Naive thymus-derived CD8-positive, alpha-beta T cell (primary cell): ENCODE measurements at places on chromosomes 2 and 18. TPM values are rescaled to one million over a fixed set of nuclear protein-coding genes. Genes with fewer than 3 reads are reported as not detected.

- no peak for DNase-seq
Observed at GRCh38 chr2:134324947-134325346, 71.1 kb downstream of the MGAT5 start.

GRCh38 chr18:950882-951495 lies 46.3 kb downstream of the ADCYAP1 start:
- DNase-seq = no peak

SULT1C4 gene
- not detected for polyA plus RNA-seq

SKA1 gene
- 0.84 TPM for polyA plus RNA-seq

DNA sequence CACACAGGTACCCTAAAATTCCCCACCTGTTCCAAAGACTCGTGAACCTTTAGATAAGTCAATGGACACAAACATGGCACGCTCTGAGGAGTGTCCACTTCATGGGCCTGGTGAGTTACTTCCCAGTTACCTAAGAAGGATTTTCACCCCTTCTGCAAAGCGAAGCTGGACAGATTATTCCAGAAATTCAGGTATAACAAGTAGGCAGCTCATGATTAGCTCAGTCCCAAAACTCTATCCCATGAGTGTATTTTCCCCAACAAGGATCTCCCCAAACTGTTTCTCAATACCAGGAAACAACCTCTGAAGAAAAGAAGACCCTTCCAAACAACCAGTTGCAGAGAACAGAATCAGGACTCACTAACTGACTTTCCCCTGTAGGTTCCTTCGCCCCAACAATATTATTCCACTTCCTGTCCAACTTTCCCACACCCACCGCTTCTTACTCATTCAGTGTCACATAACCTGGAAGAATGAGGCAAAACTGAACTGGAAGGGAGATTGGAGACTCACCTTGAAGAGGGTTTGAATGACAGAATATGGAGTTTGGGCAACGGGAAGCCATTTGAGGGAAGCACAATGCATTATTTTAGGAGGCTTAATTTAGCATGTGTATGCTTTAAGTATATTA lies 120.1 kb downstream of the ANTXR1 start:
- no peak for DNase-seq

DNA sequence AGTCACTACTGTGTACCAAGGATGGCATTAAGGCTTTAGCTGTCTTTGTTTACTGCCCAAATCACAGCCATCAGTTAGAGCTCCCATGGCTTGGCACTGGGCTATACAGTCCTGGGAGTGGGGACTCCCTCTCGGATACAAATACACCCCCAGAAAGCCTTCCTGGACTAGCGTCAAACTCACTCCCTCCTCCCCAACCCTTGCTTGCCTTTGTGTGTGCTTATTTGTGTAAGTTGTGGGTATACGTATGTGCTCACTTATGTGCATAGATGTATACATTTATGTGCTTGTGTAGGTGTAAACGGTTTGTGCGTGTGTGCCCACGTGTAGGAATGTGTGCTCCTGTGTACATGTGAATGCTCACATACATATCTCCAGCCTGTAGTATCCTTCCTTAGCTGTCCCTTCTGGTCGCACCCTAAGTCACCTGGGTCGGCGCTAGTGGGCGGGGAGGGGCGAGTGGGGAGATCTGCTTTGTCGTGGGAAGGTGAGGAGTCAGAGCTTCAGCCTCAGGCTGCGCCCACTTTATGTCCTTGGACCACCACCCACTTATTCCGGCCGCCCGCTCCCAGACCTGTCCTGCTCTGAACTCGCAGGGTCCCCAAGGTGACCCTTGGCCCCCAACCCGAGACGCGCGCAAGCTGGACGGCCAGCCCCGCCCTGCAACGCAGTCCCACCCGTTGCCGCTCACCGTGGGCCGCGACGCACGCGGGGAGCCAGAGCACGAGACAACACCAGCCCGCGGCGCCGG lies 461 bp downstream of the PRADC1 start:
- no peak for DNase-seq

DNA sequence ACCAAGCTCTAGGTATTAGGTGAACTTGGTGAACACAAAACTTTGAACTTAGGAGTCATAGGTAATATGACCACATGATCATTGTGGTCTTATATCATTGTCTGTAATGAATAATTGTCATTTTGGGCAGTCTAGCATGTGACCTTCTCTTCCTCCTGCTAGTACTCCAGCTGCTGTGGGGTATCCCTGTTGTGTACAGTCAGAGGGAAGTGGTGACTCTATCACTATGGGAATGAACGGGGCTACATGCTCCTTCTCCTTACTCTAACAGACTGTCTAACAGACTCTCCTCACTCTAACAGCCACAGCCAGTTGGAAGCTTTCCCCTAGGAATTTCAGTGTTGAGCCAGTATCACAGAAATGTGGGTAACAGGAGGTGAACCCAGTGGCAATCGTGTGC lies 68.2 kb upstream of the NEDD4L start:
- DNase-seq = no peak

GRCh38 chr2:101613056-101613704 lies 84.3 kb upstream of the MAP4K4 start:
- DNase-seq = no peak

MEP1B gene
- not detected for polyA plus RNA-seq

GRCh38 chr18:10099539-10100140 lies 185.8 kb downstream of the VAPA start:
- no peak for DNase-seq

DNA sequence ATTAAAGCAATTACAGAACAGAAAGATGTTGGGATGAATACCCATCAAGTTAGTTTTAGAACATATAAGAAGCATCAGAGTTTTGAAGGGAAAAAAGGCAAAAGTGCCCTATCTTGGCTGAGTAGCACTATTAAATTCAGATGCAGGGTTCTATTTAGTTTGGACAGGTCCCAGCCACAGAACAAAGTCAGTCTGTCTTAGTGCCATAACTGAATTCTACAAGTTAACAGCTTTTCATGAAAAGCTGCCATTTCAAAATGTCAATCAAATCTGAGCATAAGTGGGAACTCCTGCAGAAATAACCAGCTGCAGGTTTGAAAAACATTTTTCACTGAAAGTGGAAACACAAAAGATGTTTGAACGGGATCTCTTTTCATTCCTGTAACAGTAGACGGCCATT lies 160.4 kb downstream of the SRBD1 start:
- no peak for DNase-seq

- DNase-seq = no peak
Observed at GRCh38 chr2:191686066-191686465, 8.1 kb downstream of the NABP1 start.

DNA sequence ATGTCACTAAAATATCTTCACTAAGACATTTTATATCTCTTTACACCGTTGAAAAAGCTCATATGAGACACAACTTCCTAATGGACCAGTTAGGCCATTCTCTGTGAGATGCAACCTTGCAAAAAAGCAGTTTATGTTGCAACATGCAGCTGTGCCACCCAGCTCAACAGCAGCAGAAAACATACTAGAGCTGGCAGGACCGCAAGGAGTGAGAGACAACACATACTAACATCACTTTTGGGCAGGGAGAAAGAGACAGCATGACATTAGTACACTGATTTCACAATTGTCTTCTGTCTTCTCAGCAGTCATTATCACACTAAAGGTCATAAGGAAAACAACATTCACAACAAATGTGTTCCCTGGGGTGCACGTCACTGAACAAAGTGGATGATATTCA lies 122.9 kb downstream of the EPB41L3 start:
- DNase-seq = no peak

DNA sequence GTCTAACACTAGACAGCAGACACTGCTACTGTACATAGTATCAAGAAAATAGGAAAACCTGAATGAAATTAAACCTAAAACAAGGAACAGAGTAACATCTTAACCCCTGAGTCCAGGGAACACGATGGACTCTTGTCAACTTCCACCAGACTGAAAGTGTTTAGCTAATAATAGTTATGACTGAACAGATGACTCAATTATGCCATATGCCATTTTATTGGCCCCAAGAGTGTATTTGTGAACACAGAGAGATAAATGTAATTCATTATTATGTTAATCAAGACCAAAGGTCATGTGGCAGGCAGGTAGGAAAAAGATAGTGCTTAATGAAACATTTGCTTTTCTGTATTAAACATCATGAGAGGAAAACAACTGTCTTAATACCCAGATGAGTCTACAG lies 58.0 kb downstream of the NYAP2 start:
- DNase-seq = no peak

- no peak for DNase-seq
Observed at GRCh38 chr2:197179744-197180498, 130.7 kb downstream of the ANKRD44 start.

ANKRD39 gene
- polyA plus RNA-seq = 18.7 TPM

SLC9A2 gene
- not detected for polyA plus RNA-seq

DNA sequence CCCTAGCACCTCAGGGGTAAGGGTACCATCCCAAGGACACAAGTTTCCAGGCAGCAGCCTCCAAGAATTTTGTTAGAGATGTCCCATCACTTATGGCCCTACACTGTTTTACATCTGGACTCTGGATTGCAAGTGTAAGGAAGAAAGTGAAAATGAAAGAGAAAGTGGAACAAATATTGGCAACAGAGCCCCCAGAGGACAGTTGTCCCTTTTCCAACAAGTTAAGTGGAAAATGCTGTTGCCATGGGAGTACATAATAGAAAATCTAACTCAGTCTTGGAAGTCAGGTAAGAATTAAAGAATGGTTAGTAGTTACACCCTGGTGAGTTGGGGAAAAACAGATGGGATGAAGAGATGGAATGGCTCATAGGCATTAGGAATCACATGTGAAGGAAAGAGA lies 50.6 kb downstream of the TTC21B start:
- DNase-seq = no peak

MAPRE3 gene
- 1.6 TPM for polyA plus RNA-seq

TNS1 gene
- not detected for polyA plus RNA-seq

DNA sequence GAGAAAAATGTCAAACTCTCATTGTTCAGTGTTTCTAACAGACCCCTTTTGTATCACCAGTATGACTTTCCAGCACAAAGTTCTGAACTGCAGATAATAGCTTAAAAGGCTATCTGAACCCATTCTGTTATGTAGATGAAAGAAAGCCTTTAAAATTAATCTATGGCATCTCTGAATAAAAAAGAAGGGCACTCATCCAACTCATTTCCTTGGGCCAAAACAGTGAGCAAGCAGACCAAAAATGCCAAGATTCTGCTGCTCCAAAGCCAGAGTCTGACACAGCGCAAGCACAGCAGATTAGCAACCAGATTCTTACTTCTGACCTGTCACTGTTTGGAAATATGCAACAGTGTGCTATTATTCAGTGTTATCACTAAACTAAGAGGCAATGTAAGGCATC lies 22.6 kb upstream of the ITGA6 start:
- DNase-seq = no peak

DNA sequence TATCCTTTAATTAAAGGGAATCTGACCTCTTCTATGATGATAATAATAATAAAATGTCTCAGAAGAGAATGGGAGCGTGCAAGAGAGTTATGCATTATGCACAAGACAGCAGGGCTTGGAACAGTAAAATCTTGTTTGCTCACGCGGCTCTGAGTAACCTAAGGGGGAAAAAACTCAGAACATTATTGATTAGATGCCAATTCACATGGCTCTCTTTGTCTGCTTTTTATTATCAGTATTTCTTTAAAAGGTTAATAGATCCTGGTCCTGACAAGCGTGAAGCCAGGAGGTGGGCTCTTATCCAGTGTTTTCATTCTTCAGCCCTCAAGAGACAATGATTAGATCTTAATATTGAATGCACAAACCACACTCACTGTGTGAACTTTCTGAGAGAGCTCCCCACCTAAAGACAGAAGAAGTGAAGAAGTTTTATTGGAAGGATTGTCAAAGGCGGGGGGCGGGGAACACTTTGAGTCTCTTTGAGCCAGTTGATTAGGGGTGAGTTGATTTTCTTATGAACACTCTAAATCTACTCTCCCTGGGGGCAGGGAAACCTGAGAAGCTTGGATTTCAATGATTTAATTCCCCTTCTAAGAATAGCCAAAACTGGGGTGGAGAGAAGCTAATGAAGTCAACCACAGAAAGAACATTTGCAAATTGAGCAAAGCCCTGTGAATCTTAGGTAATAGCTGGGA lies 127.5 kb upstream of the CTAGE1 start:
- no peak for DNase-seq

SCYGR8 gene
- not detected for polyA plus RNA-seq

DNA sequence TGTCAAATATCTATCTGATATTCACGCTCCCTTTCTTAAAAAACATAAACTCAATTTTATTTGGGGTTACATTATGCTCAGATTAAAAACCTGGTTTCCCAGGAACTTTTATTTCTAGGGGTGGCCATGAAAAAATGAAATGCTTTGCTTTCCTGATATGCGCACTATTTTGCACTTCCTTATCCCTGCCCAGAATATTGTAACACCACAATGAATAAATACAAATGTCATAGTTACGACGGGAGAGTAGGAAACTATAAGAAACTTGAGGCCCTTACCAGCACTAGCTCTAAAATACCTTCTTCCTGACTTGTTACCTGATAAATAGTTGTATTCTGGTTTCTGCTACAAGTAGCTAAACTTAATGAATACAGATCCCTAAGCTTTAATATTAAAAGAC lies 475.6 kb upstream of the CWC22 start:
- DNase-seq = no peak

DNA sequence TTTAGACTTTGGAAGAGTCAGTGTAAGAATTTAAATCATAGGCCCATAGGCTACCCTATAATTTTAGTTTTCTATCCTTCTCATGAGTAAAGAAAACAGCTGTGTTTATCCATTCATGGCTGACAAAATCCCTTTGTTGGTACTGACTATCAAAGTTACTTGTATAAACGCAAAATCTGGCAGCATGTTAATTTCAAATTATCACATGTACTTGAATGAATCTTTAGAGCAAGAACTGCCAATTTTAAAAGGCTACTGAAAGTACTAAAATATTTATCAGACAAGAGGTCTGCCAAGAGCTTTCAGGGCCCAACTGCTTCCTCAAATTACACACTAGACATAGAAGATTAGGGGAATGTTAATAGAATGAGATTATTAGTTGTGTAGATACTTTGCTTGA lies 66.6 kb downstream of the MYL12B start:
- no peak for DNase-seq

DNA sequence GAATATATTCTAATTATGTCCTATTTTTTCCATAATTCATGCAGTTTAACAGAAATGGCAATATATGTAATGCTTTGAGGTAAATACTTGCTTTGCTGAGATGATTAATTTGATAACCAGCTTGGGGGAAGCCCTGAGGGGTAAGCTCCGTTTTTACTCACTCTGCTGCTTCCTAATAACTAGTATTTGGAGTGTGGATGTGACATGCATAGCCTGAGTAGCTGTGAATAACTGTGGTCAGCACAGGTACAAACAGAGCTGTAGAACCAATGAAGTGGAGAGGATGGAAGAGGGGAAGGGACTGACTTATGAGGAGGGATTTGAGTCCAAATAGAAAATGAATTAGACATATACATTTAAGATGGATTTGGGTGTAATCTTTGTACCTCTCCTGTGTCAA lies 1495.5 kb upstream of the DDX18 start:
- no peak for DNase-seq

BMP10 gene
- not detected for polyA plus RNA-seq
